ENCODE measurements at places on chromosomes 5 and 9.

- DNase-seq, result peak; percentile 37
These were observed 14.2 kb upstream of the LARP1 start for GRCh38 chr5:154740957-154741356.

DNA sequence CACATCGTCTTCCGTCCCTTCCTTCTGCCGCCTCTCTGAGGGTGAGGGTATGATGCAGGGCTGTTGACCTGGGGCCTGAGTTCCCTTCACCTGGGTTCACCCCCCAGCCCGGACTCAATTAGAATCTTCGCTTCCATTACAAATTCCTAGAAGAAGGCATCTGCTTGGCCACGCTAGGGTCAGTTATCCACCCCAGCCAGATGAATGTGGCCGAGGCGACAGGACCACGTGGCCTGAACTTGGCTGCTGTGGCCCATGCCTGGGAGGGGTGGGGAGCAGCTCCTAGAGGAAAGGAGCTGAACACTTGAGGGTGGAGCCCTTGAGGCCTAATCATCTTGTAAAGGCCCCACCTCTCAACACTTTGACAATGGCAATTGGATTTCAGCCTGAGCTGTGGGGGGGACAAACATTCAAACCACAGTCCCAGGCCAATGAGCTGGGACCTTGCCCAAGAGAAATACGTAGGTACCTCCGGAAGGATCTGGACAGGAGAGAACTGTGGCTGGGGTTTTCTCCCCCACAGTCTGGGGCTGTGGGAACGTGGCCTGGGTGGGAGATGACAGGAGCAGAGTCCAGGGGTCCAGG lies 90.6 kb upstream of the ADAMTS2 start:
- DNase-seq, result no peak

GRCh38 chr5:111453747-111454146 lies 58.6 kb downstream of the STARD4 start:
- no peak for DNase-seq

DNA sequence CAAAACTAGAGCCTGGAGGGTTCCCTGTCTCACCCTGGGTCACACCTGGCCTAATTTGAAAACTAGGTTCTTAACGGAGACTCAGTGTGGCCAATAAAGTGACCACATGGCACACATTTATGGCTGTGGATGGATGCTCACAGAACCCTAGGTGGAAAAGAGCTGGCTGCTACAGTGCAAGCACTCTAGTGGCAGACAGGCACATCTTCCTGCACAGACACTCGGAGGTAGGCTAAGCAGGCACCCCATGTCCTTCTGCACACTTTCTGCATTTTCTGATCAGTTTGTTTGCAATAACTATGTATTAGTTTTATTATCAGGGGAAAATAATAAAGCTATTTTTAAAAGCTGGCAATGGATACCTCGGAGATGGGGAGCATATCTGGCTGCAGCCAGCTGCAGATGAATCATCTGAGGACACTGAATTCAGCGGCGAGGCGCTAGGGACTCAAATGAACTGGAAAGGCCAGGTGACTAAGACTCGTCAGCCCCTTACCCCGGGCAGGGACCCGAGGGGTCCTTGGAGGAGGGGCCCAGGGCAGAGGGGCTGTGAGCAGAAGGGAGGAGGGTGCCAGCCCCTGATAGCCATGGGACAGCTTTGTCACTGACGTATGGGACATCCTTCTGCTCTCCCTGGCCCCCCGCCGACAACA lies 96.2 kb downstream of the OLFM1 start:
- no peak for DNase-seq

- no peak for DNase-seq
These were observed 41.5 kb downstream of the EDIL3 start for GRCh38 chr5:84343171-84343570.

- DNase-seq, result no peak
These were observed 131.3 kb upstream of the PPP1R26 start for GRCh38 chr9:135348076-135348787.

- no peak for DNase-seq
These were observed 58.8 kb upstream of the JAK2 start for GRCh38 chr9:4926239-4926638.

DNA sequence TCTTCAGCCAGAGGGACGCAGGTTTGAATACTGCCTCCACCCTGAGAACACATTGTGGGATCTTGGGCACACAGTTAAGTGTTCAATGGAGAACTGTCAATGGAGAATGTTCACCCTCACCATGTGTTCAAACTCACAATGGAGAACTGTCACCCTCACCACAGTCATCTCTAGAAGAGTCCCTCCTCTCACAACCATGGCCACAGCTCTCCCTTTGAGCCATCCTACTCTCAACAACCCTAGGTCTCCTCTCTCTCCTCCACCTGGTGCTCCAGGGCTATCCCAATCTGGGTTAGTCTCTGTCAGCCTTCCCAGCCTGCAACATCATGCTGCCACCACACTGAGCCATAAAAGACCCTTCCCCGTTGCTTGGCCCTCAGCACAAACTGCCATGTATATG lies 36.3 kb upstream of the HAND1 start:
- no peak for DNase-seq

- DNase-seq, result no peak
These were observed 88.5 kb downstream of the ACER2 start for GRCh38 chr9:19497276-19497675.

- DNase-seq, result no peak
These were observed 694 bp upstream of the REEP2 start for GRCh38 chr5:138438003-138438723.

GRCh38 chr5:19568004-19568403 lies 420.0 kb downstream of the CDH18 start:
- DNase-seq, result no peak

- no peak for DNase-seq
These were observed 1.4 kb downstream of the HAND1 start for GRCh38 chr5:154476354-154477205.

DNA sequence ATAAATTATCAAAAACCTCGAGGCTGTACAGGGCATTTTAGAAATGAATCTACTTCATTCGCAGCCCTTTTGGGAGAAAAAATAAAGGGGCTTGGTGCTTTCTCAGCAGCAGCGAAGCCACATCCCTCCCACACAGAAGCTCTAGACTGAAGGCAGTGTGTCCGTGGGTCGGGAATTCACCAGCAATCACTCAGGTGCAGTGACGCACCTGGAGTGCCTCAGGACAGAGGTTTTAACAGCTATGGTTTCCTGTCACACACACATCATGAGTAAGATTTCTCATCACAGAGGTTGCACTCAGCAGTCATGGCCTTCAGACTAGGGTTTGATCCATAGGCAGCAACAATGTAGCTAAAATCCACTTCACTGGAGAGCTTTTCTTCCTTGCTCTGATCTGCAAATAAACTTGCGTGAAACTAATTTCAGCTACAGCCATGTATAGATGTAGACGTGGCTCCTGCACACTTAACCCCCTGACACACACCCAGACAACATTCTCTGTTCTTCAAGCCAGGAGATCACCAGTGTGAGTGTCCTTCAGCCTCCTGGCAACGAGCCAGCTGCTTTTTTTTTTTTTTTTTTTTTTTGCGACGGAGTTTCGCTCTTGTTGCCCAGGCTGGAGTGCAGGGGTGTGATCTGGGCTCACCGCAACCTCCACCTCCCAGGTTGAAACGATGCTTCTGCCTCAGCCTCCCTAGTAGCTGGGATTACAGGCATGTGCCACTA lies 34.8 kb downstream of the DYNC2I2 start:
- DNase-seq, result no peak

GRCh38 chr9:128979111-128979510 lies 31.6 kb downstream of the NUP188 start:
- DNase-seq, result no peak

Measured in left hindlimb (tissue), 1 donor.